Stimulated activated naive CD4-positive, alpha-beta T cell treated with Interleukin-2 at 50 U/mL for 16 hours (primary cell): ENCODE measurements at places on chromosomes 6 and 20.

GRCh38 chr6:44824567-44824966, 437.1 kb downstream of the CDC5L start:
- no peak for DNase-seq

- peak; percentile 51 for DNase-seq
Observed at GRCh38 chr20:62776692-62777527, 19.4 kb upstream of the MRGBP start.

GRCh38 chr20:651713-652614, 1.0 kb downstream of the SRXN1 start:
- DNase-seq = no peak

DNA sequence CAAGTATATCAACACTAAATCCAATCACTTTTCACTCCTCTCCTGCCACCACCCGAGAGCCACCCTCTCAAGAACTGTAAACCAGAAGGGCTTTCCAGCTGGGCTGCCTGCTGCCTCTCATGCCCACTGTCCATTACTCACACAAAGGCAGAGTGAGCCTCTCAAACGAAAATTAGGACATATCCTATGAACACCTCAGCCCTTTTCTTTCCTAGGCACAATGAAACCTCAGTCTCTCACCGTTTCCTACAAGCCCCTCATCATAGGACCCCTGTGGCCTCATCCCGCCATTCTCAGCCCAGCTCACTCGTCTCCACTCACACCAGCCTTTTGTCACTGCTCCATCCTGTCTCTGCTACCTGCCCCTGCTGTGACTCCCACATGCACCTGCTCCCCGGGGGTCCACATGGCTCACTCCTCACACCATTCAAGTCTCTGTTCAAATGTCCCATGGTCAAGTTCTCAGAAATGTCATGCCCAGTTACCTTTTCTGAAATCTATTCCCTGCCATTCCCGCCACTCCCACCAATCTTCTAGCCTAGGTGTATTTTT, 7.4 kb downstream of the HLA-F start:
- DNase-seq = no peak

GRCh38 chr20:23776067-23776771, 25.5 kb upstream of the CST1 start:
- DNase-seq = no peak

DNA sequence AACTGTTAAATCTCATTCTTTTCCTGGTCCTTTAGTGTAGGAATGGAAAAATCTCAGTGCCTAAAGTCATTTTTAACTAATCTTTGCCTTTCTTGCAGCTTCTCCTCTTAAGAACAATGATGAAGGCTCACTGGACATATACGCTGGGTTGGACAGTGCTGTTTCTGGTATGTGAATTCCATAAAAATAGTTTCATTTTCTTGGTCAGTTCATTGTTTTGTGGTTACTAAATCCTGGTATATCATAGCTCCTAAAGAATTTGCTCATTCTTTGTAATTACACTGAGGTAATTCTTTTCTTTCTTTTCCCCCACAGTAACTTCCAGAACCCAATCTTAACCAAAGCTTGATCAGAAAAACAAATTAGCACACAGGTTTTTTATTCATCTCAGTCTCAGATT, 23.4 kb downstream of the CASP8AP2 start:
- no peak for DNase-seq

DNA sequence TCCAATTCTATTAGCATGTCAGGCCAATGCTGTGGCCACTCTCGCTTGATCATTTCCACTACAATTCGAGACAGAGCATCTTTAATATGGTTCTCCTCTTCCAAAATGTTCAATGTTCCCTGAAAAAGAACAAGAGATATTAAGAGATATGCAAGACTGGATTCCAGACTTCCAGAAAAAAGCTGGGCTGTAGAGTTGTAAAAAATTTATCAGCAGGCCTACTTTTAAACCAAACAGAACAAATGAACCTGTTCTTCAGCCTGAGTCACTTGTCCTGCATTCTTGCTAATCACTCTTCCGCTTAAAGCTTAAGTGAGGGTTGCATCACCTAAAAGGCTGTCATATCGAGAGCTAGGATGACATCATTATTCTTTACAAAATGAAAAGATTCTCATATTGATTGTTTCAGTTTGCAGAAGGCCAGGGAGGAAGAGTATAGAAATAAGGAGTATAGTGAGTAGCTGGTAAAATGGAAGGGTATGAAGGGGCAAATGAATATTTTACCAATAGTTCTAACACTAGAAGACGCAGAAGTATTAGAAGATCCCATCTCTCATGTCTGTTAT, 4.9 kb downstream of the XPO5 start:
- DNase-seq = no peak

- DNase-seq = no peak
Observed at GRCh38 chr6:166228839-166229528, 61.3 kb upstream of the TBXT start.

DNA sequence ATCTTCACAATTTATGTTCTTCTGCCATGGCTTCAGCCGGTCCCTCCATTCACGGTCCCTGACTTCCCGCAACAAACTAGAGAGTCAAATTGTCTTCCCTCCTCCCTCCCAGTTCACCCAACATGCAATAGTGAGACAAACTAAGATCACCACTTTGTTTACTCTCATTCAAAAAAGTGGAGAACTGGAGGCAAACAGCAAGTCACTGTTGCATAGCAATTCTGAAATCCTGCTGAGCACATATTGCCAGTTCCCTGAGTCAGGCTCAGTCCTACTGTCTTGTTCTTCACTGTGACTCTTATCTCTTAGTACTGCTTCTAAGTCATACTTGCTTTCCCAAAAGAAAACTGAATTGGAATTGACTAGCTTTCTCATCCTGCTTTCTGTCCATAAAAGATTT, 287.2 kb upstream of the SASH1 start:
- no peak for DNase-seq

GRCh38 chr20:32114305-32114960, 4.9 kb downstream of the TM9SF4 start:
- no peak for DNase-seq

GRCh38 chr6:114559419-114559818, 216.6 kb upstream of the HS3ST5 start:
- DNase-seq = no peak
